ENCODE measurements at places on chromosomes 1 and 21.

DNA sequence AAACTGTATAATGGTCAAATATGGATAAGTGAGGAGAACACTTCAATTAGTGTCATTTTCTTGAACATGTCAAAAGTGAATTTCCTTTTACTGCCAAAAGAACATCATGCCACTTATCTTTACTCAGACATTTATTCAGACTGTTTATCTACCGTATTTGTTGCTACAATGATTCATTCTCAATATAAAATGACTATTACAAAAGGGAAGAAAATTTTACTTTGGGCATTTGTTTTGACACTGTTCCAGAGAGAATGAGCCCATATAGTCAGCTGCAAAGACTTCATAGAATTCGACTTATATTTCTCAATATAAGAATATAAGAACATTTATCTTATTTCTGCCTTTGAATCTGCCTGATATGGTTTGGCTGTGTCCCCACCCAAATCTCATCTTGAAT, 1699.1 kb downstream of the BRINP3 start:
- DNase-seq, result peak; percentile 29

- DNase-seq, result no peak
These were observed 7.5 kb upstream of the MAN1A2 start for GRCh38 chr1:117359561-117360289.

DNA sequence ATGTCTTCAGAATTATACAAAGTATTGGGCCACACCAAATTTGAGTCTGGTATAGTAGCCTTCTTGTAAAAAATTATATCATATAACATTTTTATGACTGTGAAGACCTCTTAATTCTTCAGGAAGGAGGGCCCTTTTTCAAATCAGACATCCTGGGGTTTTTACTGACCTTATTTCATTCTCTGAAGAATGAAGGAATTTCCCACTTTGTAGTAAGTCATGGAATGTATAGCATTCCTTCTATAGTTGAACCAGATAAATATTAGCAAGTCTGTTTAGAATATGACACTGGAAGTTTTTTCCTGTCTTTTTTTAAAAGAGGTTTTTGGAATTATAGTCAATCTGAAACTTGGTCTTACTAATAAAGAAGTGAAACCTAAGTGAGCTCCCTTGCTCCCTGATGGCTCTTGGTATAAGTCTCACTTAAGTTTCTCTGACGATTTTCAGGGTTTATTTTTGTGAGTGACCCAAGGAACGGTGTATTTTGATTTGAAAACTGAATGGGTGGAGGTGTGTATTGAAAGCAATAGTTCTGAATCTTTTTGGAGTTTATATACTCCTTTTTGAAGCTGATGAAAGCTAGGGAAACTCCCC, 23.7 kb downstream of the SNX27 start:
- DNase-seq, result peak; percentile 11

GRCh38 chr1:232170909-232171308, 459.0 kb downstream of the SIPA1L2 start:
- no peak for DNase-seq
